GM18507 (cell line): ENCODE measurements at places on chromosomes 3 and 15.

GRCh38 chr15:45101749-45102148 is 12.2 kb downstream of the DUOX2 start:
- DNase-seq: no peak

GRCh38 chr3:177917234-177917861 is 618.9 kb upstream of the KCNMB2 start:
- no peak for DNase-seq

DNA sequence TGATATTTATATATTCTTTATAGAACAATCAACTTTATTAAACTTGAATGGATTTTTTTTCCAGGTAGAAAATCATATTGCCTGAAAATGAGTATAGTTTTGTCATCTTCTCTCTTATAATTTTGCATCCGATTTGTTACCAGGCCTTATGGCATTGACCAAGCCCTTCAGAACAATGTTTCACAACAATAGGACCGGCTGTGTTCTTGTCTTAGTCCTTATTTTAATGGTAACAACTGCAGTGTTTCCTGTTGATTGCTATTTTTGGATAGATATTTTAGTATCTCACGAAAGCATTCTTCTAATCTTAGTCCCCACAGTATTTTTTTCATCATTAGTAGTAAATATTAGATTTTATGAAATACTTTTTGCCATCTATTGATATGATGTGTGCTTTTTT is 88.1 kb upstream of the ANKRD34C start:
- DNase-seq: no peak

- DNase-seq: no peak
Measured at GRCh38 chr15:42723068-42723467, 13.9 kb downstream of the CDAN1 start.

GRCh38 chr3:46029953-46030543 is 2.8 kb upstream of the XCR1 start:
- DNase-seq: no peak

- no peak for DNase-seq
Measured at GRCh38 chr3:194574639-194575483, 58.4 kb downstream of the TMEM44 start.

DNA sequence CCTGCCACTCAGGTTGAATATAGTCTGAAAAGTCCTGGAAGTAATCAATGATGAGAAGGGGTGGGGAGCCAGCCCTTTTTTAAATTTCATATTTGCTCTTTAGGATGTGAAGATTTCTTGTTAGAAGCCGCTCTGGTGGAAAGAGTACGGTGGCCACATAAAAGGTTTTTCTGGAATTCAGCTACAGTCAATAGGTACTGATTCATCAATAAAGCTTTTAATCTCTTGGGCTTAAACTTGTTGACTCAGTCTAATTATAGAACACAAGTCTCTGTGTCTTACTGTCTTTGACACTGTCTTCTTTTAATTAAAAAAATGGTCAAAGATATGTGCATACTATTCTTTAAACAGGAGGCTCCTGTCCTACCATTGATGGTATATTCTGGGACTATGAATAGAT is 99.9 kb upstream of the TP63 start:
- DNase-seq: no peak

GRCh38 chr15:23912191-23912590 is 225.1 kb upstream of the NDN start:
- DNase-seq: no peak

GRCh38 chr3:43434431-43434830 is 148.1 kb downstream of the SNRK start:
- no peak for DNase-seq

GRCh38 chr3:36393563-36393962 is 13.3 kb downstream of the STAC start:
- no peak for DNase-seq

GRCh38 chr3:169090559-169090958 is 573.0 kb downstream of the MECOM start:
- DNase-seq: no peak

GRCh38 chr3:139689708-139690228 is 12.0 kb upstream of the NMNAT3 start:
- DNase-seq: no peak

DNA sequence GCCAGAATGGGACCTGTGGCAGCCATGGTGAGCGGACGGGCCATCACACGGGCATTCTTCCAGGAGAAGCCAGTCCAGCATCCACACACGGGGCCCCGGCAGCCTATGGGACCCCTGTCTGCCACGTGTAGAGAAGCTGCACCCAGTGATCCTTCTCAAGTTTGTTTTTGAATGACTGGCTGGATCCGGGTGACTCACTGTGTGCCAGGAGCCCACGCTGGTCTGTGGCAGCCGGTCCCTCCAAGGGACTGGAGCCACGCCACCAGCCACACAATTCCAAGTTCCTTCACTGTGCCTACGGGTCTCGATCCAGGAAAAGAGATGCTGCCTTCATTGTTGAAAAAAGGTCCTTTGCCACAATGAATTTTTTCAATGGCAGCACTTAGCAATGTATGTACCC is 58.1 kb downstream of the ATP10A start:
- no peak for DNase-seq
